Activated CD4-positive, CD25-positive, alpha-beta regulatory T cell treated with anti-CD3 and anti-CD28 coated beads, Interleukin-2, amount 50 U/mL, for 16 hours (primary cell): ENCODE measurements at places on chromosomes 16 and 17.

DNA sequence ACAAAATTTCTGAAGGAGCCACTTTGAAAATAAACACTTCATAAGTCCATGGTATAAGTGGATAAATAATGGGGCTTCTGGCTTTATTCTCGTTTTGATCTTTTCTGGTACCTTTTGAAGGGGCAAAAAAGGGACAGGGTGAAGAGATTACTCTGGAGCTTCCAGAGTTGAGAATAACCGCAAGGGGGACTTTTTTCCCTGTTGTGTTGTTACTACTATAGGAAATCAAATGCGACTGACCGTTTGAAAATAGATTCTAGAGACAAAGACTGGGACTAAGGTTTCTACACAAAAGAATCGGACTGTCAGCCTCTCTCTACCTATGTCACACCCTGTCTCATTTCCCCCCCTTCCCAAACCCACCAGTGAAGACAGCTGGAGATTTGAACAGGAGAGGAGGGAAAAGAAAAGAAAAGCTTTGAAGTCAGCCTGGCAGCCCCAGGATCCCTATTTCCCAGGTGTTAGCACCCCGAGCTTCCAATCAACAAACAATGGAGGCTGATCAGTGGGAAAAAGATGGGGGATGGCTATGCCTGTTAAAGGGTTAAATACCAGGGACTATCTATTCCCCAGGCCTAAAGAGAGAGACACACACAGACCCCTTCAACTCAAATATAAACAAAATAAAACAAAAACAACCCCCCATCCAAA is 8.4 kb downstream of the HOXB4 start:
- DNase-seq, result no peak

DNA sequence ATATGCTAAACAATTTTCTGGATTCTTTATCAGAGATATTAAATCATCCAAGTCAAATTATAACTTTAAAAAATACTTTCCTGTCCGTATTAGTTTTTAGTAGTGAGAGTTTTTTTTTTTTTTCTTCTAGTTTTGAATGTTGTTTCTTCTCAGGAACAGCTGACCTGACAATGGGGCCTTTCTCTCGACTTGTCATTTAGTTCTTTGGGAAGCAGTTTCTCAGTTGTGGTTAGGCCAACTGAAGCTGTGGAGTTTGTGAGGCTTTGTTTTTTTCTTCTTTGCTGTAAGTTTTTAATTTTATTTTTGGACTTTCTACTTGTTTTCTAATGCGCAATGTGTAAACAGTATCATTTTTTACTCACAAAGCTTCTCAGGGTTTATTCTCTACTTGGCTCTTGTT is 140.8 kb downstream of the FTO start:
- no peak for DNase-seq

DNA sequence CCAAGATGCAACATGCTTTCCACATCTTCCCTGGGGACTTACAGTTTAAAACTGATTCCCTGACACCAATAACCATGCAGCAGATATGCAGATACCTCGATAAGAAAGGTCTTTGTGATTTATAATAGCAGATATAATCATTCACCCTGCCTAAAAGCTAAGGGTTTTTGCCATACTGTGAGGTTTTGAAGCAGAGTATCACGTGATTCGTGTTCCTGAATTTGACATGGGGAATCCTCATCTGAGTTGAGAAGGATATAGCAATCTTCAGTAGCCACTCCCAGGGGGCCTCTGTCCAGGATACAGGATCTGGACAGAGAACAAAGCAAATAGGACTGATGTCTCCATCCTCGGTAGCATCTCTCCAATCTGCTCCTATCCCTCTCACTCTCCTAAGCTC is 79.1 kb upstream of the SDK2 start:
- no peak for DNase-seq

- no peak for DNase-seq
Measured at GRCh38 chr17:55040611-55041010, 72.0 kb downstream of the STXBP4 start.

DNA sequence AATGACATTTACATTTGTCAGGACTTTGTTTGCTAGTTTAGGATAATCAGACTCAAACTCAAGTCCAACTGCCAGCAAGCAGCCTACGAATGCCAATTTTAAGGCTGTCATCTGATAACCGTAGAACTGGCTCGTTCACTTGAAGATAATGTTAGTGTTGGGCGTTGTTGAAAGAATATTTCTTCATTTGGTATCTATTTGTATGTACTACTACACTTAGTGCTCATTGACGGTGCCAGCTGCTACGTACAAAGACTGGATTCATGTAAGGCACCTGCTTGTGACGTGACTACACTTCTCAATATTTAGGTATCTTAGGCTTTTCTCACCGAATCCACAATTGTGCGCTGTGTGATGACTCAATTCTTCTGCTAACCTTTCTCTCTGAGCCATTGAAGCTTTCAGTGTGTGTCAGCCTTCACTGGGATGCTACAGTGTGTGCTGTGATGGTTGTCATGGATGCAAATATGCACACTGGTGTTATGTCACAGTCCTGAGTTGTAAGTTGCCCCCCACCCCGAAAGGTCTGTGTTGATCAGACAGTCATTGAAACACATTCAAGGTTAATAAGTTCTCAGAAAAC is 5.7 kb downstream of the ATP2C2 start:
- DNase-seq, result no peak
